ENCODE measurements at places on chromosomes 16 and 17.

- DNase-seq, result no peak
- no peak overlapping the region for H3K27ac ChIP-seq
Observed at GRCh38 chr16:60741810-60742209, 1294.4 kb downstream of the CDH8 start.

- H3K27ac ChIP-seq, result peak overlapping the region; percentile 62
- H3K27me3 ChIP-seq, result no peaks in the 10 kb centered on the region
- H3K4me1 ChIP-seq, result peaks cover 8% of the 10 kb centered on the region
Observed at GRCh38 chr16:76583945-76584344, 306.7 kb downstream of the CNTNAP4 start.

- peaks cover 5% of the 10 kb centered on the region for H3K4me1 ChIP-seq
- DNase-seq, result no peak
- no peaks in the 10 kb centered on the region for H3K36me3 ChIP-seq
- no peak overlapping the region for H3K4me3 ChIP-seq
- H3K27me3 ChIP-seq, result peaks cover 3% of the 10 kb centered on the region
Observed at GRCh38 chr16:50474138-50474537, 74.1 kb upstream of the NKD1 start.

- peaks cover 14% of the 10 kb centered on the region for H3K27me3 ChIP-seq
- peak overlapping the region; percentile 88 for H3K4me3 ChIP-seq
- H3K4me1 ChIP-seq, result peaks cover 23% of the 10 kb centered on the region
- peak overlapping the region; percentile 52 for H3K27ac ChIP-seq
- DNase-seq, result no peak
- H3K36me3 ChIP-seq, result no peaks in the 10 kb centered on the region
Observed at GRCh38 chr17:76266244-76266938, 1.2 kb downstream of the UBALD2 start.

DNA sequence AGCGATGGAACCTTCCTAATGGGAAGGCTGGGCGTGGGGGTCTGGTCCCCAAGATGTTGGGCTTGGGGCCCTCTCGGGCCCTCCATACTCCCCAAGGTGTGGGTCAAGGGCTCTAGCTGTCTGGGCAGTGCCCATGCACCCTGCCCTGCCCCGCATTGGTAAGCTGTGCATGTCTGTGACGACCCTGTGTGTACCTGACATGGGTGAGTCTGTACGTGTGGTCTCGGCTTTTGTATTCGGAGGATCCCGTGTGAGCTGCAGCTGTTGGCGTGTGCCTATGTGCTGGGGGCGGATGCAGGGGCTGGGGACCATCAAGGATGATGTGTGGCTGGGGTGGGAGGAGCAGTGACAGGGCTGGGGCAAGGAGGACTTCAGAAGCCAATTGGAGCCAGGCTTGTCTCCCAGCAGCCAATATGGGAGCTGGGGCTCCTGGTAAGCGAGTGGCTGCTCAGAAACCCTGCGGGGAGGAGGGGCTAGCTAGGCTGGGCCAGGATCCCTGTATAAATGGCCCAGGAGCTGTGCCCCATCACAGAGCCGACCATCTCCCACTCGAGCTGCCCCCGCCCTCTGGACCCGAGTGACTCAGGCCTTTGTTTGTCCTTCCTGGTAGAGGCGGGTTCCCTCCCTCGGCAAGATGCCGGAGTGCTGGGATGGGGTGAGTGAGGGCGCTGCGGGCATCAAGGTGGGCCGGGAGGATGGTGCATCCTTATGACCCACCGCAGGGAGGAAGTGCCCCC lies at the start of gene NDRG4:
Gene NDRG4, plus strand, starts transcription at position 529 of the 737 bp plus-strand sequence. Its CDS starts 106 bp downstream, at position 635.
- peaks cover 22% of the 10 kb centered on the region for H3K4me1 ChIP-seq
- H3K4me3 ChIP-seq, result peak within 1 kb of the TSS; percentile 99
- DNase-seq, result peak; percentile 92
- H3K27me3 ChIP-seq, result peaks cover 15% of the 10 kb centered on the region
- H3K27ac ChIP-seq, result peak within 1 kb of the TSS; percentile 94

- H3K4me3 ChIP-seq, result peak overlapping the region; percentile 68
- peaks cover 24% of the 10 kb centered on the region for H3K4me1 ChIP-seq
- peak; percentile 61 for DNase-seq
- peak overlapping the region; percentile 96 for H3K27ac ChIP-seq
- H3K27me3 ChIP-seq, result peaks cover 21% of the 10 kb centered on the region
Observed at GRCh38 chr16:88295671-88296436, 86.9 kb upstream of the ZNF469 start.

Measured in glutamatergic neuron (in vitro differentiated cells).